Frontal cortex (tissue), 4 donors: ENCODE measurements at places on chromosomes 16 and 17. TPM values are rescaled to one million over a fixed set of nuclear protein-coding genes. Genes with fewer than 3 reads are reported as not detected.

Gene CHST4
- not detected for total RNA-seq

Gene MLX
- total RNA-seq, result 22.8 TPM

Gene PRDM7
- not detected for total RNA-seq

Gene MT1G
- not detected for total RNA-seq

Gene AGRP
- total RNA-seq, result not detected

Gene MT4
- not detected for total RNA-seq

Gene TMEM235
- total RNA-seq, result not detected

Gene TBX4
- not detected for total RNA-seq

Gene MC1R
- 3.3 TPM for total RNA-seq
